ENCODE measurements at places on chromosomes 7 and 10.

DNA sequence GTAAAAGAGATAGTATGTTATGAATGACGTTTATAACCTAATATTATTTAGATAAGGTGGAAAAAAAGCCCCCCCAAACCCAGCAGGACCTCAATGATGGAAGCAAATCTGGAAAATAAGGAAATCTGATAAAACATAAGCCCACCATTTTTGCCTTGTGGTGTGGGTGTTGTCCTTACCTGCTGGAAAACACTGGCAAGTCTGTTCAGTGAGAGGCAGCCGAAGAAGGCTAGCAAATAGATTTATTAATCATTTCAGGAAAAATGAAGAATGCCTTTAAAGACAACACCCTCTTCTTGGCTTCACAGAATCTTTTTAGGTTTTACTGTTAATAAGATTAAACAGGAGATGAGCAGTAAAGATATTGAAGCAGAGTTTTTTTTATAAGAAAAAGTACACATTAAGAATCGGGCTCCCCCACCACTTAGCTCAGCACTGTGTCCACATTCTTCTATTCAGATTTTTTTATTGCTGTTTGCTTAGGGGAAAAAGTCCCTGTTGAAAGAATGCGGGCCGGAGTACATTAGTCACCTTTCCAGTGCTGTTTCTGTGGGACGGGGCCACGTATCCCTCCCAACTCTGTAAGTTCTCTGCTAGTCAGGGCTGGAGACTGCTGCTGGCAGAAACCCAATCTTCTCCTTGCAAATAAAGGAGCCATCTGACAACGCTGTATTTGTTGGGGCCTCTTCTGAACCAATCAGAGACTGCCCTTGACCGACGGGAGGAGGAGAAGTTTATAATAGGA lies 104.1 kb downstream of the EVX1 start:
- peak; percentile 86 for DNase-seq

- no peak for DNase-seq
These were observed 39.4 kb upstream of the NPFFR1 start for GRCh38 chr10:70323138-70323696.

DNA sequence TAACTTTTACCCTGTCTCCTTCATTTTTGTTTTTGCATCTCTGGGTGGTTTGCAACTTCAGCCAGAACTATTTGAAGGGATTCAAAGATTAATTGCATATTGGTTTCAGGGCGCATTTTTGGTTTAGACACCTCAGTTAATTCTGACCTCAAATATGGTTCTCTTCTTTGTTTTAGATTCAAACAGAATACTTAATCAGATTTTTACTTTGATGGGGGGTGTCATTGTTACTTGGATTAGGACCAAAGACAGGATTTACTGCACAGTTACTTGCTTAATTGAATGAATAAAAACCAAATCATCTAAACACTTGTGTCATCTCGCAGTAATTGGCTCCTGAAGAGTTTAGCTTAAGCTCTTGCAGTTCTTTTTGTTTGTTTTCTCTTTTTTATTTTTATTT lies 100.9 kb downstream of the PHTF2 start:
- DNase-seq = no peak

DNA sequence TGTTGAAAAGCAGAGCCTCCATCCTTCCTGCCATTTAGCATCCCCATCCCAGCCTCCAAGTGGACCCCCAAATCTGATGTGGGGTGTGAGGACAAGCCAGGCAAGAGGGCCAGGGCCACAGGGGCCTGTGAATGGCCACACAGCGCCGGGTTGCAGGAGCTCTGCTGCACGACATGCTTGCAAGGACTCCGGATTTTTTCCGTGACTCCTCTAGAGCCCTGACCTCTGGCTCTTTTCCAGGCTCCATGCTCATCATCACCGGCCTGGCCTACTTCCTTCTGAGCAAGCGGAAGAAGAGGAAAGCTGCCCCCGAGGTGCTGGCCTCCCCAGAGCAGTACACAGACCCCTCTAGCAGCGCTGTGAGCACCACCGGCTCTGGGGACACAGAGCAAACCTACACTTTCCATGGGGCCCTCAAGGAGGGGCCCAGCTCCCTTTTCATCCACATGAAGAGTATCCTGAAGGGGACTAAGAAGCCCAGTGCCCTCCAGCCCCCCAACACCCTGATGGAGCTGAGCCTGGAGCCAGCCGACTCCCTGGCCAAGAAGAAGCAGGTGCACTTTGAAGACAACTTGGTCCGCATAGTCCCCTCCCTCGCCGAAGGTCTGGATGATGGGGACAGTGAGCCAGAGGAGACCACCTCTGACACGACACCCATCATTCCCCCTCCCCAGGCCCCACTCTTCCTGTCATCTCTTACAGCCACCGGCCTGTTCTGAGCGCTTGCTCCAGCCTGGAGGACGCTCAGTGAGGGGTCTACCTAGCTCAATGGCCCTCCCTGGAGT lies 23.5 kb downstream of the TMEM72 start:
- no peak for DNase-seq

- DNase-seq = no peak
These were observed 142.1 kb downstream of the GRID1 start for GRCh38 chr10:86224354-86225102.

GRCh38 chr10:78524941-78525340 lies 491.3 kb downstream of the RPS24 start:
- no peak for DNase-seq

DNA sequence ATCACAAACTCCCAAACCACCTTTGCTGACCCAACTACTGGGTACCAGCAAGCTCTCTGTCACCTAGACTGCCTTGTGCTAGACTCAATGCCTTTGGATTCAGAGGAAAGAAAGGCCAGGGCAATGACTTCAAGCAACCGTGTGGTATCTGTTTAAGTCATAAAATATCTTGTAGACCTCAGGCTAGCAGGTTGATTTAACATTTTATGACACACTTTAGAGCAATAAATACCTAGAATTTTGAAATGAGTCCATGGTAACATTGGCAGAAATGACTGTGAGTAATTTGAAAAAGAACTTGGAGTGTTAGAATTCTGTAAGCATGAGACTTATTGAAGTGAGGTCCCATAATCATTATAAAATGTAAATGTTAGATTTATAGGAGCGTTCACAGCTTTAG lies 87.2 kb downstream of the TWIST1 start:
- DNase-seq = no peak

- no peak for DNase-seq
These were observed 95.0 kb downstream of the UBE3C start for GRCh38 chr7:157233677-157234076.

DNA sequence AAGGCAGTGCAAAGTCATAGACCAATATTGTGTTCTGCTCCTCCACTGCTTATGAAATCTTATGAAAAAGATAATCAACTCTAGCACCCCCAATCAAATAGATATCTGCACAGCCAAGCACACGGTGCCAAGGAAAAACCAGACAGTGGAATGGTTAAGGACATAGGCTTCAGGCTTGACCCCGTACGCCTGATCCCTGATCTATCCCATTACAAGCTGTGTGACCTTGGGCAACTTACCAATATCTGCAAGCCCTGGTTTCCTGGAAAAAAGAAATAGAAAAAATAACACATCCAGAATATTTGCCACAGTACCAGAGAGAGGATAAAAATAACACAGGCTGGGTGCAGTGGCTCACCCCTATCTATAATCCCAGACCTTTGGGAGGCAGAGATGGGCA lies 56.9 kb downstream of the GRB10 start:
- DNase-seq = no peak

DNA sequence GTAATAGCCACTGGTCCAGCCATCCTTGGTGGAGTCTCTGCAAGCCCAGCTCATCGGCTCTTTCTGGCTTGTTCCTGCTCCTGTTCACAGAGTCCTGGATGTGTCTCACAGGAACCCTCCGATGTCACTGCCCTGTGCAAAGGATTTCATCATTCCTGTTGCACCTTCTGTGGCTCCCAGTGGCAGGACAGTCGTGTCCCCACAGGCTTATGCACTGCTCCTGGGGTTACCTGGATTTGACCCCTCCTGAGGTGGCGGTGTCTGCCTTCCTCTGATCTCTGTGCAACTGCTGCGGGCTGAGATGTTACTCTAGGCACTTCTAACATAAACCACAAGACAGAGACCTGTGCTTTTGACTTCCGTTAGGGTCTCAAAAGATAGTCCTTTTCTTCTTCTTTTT lies 30.6 kb downstream of the APBB1IP start:
- DNase-seq = no peak

All from NCI-H460 (cell line).